ENCODE measurements at places on chromosomes 7 and 10.

DNA sequence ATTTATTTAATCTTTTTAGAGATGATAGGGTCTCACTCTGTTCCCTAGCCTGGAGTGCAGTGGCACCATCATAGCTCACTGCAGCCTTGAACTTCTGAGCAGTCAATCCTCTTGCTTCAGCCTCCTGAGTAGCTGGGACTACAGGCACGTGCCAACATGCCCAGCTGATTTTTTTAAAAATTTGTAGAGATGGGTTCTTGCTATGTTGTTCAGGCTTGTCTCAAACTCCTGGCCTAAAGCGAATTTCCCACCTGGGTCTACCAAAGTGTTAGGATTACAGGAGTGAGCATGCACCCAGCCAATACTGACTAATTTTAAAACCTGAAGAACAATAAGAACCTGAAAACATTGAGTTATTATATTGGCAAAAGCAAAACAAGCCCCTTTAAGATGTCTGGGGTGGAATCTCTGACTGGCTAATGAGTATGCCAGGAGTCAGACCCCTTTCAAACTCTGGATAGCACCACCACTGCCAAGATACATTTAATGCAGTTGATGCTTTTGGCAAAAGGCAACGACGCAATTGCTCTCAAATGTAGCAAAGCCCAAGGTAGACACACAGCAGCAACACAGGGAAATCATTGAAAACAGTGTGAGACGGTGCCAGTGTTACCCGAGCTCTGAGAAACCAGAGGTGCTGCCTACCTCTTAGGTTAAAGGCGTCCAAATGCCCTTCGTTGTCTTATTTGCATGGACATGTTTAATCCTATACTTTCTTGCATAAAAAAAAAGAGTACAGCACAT lies 40.7 kb upstream of the TOMM7 start:
- DNase-seq = no peak

DNA sequence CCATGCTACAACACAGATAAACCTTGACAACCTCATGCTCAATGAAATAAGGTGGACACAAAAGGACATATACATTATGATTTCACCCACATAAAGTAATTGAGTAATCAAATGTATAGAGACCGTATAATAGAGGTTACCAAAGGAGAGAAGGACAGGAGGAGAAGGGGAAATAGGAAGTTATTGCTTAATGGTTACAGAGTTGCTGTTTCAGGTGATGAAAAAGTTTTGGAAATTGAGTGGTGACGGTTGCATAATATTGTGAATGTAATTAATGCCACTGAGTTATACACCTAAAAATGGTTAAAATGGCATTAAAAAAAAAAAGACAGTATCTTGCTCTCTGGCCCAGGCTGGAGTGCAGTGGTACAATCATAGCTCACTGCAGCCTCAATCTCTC lies 1.5 kb upstream of the OGDH start:
- DNase-seq = no peak

DNA sequence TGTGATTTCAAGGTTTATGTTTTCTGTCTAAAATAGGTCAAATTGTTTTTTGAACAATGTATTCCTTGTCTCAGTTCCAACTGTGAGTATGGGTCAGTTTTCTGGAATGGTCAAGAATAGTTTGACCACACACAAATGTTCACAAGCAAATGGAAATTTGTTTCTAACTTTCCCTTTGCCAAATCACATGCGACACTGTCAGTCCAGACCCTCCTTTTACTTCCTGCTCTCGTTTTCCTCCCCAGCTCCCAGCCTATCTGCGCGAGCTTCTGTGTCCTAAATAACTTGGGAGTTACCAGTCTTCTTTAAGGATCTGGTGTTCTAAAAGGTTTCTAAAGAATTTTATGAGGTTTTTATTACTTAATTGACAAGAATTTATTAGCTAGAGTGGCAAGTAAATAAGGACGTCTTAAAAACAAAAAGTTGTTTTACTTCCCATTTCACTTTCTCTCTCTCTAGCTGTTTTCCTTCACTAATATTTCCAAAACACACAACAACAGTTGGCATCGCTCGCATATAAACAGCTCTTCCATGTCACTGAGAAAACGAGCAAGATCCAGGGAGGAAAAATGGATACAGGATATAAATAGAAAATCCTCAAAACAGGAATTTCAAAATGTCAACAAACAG lies 266.1 kb upstream of the KLF6 start:
- DNase-seq = peak; percentile 48

DNA sequence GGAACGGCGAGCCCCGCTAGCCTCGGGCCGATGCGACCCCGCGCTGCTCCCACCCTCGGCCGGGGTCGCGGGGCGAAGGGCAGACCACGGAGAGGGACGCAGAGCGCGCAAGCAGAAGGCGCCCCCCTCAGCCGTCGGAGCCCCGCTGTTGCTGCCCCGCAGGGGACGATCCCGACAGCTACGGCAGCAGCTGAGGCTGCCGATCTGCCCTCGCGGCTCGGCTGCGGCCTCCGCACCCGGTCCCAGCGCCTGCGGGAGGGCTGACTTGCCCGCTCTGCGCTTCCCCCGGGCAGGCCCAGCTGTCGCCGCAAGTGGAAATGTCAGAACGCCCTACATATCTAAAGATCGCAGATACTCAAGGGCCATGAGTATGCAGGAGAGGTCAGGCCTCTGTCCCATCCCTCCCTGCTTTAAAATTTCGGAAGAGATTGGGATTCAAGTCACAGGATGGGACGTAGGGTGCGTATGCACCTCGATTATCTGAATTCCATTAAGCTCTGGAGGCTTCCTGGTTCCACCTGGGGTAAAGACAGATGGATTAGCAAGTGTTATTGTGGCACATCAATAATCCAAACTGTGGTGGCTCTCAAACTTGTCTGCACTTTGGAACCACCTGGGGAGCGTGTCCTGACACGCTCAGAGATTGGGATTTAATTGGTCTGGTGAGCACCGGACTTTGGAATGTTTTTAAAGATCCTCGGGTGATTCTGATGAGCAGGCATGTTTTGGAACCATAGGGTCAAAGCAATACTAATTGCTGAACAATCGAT lies at the start of gene CRPPA:
TSS of gene CRPPA (minus strand) at position 206 of the 770 bp plus-strand sequence. CDS start 216 bp downstream, outside the sequence.
- no peak for DNase-seq

DNA sequence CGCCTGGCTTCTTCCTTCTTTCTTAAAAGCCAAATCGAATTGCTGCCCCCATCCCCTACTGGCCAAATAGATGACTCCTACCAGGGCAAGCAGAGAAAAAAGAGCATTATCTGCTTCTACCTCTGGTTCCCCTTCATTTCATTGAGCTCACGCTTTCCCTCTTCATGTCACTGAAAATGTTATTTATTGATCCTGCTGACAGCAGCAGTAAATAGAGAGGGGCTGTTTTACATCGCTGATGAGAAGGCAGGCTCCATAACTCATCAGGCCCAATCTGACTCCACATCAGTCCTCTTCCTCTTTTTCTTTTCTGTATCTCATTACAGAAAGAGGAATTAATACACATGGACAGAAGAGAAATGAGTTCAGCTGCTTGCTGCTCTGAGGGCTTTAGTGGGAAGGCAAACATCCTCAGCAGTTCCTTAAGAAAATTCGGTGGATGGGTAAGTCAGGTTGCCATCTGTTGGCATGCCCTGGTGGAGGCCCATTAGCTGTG lies 904.1 kb downstream of the KCNMA1 start:
- peak; percentile 1 for DNase-seq

DNA sequence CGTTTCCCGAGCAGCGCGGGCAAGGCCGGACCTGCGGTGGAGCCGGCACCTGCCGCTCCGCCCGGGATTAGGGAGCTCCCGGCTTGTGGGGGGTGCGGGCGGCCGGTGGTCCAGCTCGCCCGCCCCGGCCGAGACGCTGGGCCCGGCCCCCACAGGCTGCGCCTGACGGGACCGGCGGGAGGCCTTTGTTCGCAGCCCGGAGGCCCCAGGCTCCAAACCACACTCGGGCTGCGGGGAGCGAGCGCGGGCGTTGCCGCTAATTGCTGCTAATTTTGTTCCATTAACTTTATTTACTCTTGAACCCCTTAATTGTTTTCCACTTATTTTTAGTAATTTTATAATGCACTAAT lies 9.6 kb downstream of the UNCX start:
- DNase-seq = no peak

- no peak for DNase-seq
Measured at GRCh38 chr7:144936314-144936713, 100.5 kb upstream of the TPK1 start.

- no peak for DNase-seq
Measured at GRCh38 chr7:2100278-2101208, 132.2 kb downstream of the MAD1L1 start.

DNA sequence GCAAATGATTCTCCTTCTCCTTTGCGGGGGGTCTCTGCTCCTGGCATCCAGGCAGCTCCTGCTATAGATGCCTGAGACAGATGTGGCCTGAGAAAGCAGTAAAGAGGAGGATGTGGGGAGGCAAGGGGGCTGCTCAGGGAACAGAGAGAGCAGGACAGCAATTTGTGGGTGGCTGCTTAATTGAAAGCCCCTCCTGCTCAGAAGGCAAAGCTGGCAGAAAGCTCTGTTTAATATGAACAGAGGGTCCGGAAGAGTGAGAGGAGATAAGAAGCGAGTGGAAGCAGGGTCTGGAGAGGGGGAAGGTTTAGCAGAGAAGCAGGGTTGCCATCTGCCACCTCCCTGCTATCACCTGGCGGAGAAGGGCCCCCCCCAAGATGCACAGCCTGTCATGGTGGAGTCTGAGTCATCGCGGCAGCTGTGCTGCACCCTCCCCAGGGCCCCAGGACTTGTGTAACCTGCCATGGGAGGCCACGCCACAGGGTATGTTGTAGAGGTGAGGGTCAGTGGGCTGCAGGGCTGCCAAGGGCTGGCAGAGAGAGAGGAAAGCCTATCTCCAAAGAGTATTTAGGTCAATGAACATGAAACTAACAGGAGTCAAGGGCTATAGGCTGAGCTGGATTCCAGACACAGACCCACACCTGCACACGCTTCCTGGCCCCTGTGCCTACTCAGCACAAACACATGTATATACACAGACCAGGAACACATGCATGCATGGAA lies 1109.8 kb upstream of the AUTS2 start:
- no peak for DNase-seq

DNA sequence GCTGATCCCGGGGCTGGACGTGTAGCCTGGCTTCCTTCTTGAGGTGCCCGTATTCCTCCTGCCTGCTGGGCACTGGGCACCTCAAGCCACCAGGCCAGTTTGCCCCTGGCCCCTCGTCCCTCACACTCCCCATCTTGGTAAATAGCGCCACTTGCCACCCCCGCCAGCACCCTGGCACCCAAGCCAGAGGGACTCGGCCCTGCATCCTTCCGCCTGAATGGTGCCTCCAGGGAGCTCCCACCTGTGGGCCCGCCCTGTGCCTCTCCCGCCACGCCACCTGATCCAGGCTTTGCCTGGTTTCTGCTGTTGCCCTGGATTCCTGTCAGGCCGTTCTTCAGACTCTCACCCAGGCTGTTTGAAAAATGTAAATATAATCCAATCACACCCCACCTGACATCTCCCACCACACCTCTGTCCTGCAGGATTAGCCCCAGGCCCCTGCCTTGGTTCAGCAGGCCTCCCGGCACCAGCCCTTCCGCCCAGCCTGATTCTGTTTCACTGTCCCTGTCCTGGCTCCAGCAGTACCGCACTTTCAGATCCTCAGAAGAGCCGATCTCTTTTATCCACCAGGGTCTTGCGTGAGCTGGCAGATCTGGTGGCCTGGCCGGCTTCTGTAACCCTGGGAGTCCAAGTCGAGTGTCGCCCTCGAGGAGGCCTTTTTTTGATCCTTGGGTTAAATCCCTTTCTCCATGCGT lies 33.8 kb downstream of the WIPI2 start:
- no peak for DNase-seq

DNA sequence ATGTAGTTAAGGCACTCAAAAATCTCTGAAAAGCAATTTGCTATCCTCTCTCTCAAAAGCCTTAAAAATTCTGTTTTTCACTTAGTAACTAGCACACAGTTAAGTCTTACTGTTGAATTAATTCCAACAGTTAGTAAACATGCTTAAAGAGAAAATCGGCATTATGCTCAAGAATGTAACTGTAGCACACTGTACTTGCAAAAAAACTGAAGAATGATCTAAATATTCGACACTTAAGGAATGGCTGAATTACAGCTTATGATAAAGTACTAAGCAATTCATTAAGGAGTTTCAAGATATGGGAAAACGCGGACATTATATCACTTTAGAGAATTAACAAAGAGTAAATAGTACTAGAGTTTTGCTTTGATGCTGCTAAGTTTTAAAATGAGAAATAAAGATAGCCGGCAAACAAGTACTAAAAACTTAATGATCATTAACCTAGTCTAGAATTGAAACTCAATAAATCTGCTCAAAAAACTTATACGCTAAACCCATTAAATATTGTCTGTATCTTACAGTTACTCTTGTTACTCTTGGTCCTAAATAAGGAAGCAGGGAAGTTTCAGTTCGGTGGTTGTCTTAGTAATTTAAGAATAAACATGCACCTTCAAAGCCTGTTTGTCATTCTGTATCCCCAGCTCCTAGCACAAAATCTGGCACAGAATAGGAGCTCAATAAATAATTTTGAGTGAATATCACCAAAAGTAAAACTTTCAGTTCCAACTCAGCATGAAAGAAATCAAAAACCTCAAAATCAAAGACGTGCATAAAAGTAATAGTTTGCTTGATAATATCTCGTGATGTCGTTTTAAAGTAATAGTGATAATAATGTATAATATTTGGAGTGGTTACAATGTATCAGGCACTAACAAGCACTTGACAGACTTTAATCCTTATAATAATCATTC lies 1.2 kb downstream of the TRDMT1 start:
- peak; percentile 30 for DNase-seq

DNA sequence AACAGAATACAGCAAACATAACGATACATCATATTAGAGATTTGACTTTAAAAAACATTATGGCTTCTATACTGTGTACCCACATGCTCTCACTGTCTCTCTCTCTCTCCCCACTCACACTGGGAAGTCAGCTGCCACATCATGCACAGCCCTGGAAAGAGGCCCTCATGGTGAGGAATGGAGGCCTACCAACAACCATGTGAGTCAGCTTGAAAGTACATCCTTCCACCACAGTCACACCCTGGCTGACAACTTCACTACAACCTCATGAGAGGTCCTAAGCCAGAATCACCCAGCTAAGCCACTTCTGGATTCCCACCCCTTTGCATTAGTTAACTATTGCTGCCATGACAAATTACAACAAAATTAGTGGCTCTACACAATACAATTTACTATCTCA lies 23.3 kb upstream of the GPR22 start:
- DNase-seq = no peak

DNA sequence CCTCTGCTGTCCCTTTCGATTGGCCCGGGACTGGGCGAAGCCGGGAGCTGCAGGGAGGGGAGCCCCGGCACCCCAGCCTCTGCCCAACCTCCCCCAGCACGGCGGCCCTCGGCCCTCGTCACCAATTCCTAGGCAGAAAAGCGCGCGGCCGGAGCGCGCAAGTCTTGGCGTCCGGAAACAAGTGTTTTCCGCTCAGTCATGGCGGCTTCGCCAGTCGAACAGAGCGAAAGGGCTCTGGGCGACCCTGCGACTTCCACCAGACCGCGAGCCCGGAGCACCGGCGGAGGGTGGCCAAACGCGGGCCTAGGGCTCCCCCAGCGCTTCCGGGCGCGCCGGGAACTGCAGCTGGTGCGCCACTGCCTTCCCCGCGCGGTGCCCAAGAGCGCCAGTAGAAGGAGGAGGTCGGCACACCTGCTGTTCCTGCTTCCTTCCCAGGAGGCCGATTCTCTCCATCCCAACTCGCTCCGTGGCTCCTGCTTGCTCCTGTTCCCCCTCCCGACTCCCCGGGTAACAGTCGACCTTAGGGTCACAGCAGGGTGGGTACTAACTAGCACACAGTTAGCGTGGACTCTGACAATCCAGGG lies 729.9 kb downstream of the ZWINT start:
- no peak for DNase-seq

GRCh38 chr7:27161721-27162560 lies 3.4 kb downstream of the HOXA9 start:
- DNase-seq = no peak

Measured in inflammatory macrophage (primary cell).